ENCODE measurements at places on chromosomes 11 and 22.

DNA sequence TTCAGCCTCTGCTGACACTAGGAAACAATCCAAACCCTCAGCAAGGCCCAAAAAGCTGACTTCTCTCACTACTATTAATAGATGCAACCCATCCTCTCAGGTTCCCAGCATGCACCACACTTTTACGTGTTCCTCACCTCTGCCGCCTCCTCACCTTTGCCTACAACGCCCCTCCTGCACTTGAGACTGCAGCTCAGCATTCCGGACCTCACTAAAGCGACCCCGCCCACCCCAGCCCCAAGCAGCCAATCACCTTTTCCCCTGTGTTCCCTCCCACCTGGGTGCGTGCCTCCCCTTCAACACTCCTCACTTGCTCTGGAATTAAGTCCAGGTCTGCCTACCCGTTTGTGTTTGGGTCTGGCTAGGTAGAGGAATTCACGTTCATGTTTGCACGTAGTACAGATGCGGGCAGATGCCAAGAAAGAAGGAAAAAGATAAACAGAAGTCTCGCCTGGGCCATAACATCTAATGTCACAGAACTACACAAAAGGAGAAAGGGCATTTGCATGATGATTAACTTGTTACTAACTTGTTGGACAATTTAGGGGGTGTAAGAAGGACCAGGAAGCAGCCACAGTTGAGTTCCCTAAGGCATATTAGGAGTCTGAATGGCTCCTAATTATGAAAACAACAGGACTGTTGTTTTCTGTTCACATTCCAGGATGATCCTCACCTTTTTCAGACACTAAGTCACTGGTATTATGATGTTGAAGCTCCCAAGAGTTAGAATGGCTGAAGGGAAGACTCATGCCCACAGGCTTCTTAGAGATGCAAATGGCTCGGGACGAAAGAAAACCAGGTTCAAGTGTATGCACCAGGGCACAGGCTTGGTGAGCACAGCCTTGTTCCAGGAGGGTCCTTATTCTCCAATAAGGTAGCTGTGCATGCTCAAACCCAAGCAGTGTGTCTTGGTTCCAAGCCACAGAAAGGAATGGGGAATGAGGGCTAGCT, 102.2 kb downstream of the MICAL3 start:
- no peak for DNase-seq

- DNase-seq, result no peak
These were observed 10.0 kb upstream of the ZNRF3 start for GRCh38 chr22:28873183-28873963.

DNA sequence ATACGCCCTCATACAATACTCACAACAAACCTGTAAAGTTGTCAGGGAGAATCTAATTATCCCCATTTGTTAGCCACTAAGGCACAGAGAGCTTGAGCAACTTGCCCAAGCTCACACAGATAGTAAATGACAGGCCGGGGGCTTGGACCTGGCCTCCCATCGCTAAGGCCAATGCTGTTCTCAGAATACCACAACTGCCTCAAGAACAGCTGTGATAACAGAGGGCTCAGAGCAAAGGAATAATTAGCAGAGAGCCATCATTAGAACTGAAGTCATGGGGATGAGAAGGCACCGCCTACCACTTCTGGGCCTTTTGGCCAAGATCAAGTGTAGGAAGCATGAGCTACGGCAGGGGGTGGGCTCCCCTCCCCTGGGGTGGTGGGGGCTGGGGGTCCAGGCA, 98.6 kb downstream of the FEZ1 start:
- no peak for DNase-seq

- peak; percentile 74 for DNase-seq
These were observed 697 bp downstream of the RNF169 start for GRCh38 chr11:74749127-74749964.

- peak; percentile 39 for DNase-seq
These were observed 516 bp downstream of the NEU3 start for GRCh38 chr11:74989260-74989638.

DNA sequence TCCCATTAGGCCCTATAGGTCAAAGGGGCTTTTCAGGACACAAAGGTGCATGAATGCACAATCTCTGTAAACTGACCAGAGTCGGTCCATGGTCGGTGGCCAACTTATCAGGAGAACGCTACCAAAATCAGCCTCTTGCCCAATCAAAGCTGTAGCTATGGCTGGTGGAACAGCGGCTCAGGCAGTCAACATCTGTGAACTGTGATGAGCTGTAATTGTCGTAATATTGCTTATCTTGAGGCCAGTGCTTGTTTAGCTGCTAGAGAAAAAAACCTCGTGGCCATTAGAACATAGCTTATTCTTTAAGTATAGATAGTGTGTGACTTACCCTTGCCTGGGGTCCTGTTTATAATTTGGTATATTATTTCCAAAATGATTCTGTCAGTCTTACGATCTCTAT, 14.4 kb upstream of the CHST1 start:
- no peak for DNase-seq

- no peak for DNase-seq
These were observed 94.3 kb downstream of the SLC17A6 start for GRCh38 chr11:22432291-22433093.

- no peak for DNase-seq
These were observed 342.3 kb downstream of the LARGE1 start for GRCh38 chr22:33577862-33578411.

GRCh38 chr11:69630017-69630416, 10.9 kb upstream of the CCND1 start:
- peak; percentile 34 for DNase-seq

- peak; percentile 50 for DNase-seq
These were observed 9.9 kb upstream of the MICALL1 start for GRCh38 chr22:37896181-37896592.
